DMS53 (cell line): ENCODE measurements at places on chromosomes 1 and 21.

- DNase-seq = no peak
These were observed 107.7 kb downstream of the NIBAN1 start for GRCh38 chr1:184866586-184866985.

DNA sequence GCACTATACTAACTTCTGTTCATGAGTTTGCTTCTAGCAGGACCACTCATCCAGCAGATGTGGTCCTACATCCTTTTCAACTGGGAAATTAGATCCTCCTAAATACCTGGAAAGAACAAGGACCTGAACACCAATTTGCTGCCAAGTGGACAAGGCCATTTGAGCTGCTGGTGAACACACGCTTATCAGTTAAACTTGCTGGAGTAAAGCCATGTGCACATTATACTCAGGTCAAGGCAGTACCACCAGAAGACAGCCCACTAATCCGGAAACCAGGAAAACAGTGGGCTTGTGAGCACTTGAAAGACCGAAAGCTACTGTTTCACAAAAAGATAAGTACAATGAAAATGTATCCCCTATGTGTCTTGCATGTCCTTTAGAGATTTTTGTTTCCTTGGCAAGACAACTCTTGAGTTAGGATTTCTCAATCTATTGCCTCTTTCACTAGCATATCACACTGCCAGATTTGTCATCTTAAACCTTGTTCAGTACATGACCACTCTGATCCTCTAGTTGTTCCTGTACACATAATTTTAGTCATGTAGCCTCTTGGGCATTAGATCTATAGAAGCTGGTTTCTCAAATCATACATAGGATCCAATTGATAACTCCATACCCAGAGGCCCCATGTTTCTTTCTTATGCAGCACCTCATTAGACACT, 4.5 kb upstream of the REN start:
- no peak for DNase-seq

- no peak for DNase-seq
These were observed 57.8 kb upstream of the PGD start for GRCh38 chr1:10340930-10341590.

DNA sequence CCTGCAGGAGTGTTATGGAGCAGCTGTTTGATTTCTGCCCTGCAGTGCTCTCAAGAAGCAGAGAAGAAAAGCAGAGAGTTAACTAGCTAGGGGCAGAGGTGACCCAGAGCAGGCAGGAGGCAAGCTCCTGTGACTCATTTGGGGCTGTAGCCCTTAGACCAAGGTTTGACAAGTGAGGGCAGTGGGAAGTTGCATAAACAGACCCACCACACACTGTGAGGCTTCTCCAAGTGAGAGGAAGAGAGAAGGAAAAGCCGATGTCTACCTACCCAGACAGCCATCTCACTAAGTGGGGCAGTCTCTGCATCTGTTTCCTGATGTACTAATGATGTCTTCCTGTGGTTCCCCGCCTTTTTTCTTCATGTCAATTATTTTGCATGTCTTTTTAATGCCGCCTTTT, 159.9 kb upstream of the NR5A2 start:
- no peak for DNase-seq
